ENCODE measurements at places on chromosomes 3 and 15.

DNA sequence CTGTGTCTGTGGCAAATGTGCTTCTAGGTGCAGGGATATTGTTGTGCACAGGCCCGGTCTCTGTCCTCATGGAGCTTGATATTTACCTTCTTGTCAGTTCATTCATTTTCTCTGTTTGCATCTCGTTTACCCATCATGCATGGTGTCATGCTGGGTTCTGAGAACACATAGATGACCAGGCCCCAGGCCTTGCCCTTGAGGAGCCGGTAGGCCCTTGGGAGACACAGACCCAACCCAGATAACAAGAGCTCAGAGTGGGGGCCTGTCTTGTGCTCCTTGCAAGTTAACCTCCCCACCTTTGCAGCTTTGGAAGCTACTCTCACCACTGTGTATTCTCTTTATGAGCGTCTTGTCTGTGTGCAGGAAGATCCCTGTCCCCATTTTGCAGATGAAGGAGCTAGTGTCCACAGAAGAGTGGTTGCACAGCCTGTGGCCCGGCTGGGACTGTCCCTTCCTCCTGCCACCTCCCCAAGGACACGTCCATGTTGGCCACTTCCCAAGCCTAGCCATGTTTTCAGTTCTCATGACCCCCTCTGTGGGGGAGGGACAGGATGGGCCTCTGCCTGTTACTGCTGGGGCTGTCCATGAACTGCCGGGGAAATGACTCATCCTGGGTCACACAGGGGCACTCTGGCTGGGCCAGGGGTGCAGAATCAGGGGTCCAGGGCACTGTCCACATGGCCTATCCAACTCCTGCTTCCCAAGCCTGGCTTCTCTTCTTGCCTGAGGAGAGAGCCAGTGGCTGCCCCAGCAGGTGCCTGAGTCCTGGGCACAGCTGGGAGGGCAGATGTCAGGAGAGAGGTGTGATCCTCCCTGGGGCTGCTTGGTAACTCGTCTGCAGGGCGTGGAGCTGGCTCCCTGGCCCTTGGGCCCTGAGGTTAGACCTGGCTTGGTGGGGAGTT, 3.4 kb downstream of the SNX33 start:
- no peak for DNase-seq

DNA sequence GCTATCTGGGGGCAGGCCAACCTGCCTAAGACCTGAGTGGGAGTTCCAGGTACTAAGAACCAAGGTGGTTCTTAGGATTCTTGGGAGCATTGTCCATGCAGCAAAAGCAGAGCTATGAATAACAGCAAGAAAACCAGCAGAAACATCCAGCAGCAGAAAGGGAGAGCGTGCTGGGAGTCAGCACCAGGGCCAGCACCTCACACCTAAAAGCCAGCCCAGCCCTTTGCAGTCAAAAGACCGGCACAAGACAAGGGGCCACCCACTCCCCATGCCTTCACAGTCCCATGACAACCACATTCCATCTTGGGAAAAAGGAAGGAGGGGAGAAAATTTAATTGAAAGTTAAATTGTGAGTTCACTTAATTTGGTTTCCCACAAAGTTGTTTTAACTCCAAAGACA, 364.9 kb downstream of the AGBL1 start:
- no peak for DNase-seq

DNA sequence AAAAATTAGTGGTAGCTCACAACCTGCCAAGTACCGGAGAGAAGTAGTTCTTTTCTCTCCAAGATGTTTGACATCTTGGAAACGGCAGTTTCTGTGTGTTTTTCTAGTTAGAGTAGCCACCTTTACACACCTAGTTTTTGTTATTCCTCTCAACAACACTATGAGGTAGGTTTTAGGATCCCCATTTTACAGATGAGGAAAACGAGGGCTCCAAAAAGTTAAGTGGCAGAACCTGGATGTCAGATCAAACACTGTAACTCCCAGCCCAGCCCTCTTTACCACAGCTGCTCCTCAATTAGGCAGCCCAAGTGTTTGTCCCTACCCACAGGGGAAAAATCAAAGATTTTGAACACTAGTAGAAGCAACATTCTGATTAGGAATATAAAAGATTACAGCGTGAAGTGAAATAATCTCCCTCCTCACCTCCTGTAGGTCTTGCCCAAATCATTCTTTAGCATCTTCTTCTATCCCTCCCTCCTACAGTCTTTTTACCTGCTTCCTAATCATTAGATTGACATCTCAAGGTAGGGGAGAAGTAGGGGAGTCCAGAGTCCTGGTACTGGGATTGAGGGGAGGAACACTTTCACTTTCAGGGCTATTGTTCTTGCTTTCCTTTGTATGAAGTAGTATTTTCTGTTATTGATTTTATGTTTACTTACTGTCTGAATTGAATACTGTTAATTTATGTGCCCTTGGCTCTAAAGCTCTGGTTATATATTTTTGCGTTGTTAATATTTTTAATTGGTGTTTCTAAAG, 142.6 kb downstream of the CMSS1 start:
- DNase-seq, result no peak

- DNase-seq, result no peak
Measured at GRCh38 chr3:43155464-43156121, 49.7 kb upstream of the POMGNT2 start.

All from T-cell (primary cell).